Adrenal gland (tissue), 19 donors: ENCODE measurements at places on chromosomes 13 and 19. TPM values are rescaled to one million over a fixed set of nuclear protein-coding genes. Genes with fewer than 3 reads are reported as not detected.

KIR2DL4 gene
- total RNA-seq: not detected

RNF113B gene
- not detected for total RNA-seq

SIGLEC10 gene
- 11.3 TPM for total RNA-seq

CRLF1 gene
- total RNA-seq: 15.0 TPM

TSSK6 gene
- 2.2 TPM for total RNA-seq

CBY2 gene
- not detected for total RNA-seq

EPS8L1 gene
- total RNA-seq: 2.5 TPM

DNA sequence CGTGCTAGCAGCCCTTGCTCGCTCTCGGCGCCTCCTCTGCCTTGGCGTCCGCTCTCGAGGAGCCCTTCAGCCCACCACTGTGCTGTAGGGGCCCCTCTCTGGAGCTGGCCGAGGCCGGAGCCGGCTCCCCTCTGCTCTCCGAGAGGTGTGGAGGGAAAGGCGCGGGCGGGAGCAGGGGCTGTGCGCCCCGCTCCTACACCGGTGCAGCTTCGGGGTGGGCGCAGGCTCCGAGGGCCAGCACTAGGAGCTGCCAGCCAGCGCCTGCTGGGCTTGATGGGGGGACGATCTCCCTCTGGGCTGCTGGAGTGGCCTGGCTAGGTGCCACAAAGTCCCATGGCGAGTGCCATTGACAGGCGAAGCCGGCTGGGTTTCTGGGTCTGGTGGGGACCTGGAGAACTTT is 365.5 kb downstream of the SLITRK1 start:
- no peak for DNase-seq

- no peak for DNase-seq
Measured at GRCh38 chr13:23575632-23576031, 5.4 kb downstream of the TNFRSF19 start.

DNA sequence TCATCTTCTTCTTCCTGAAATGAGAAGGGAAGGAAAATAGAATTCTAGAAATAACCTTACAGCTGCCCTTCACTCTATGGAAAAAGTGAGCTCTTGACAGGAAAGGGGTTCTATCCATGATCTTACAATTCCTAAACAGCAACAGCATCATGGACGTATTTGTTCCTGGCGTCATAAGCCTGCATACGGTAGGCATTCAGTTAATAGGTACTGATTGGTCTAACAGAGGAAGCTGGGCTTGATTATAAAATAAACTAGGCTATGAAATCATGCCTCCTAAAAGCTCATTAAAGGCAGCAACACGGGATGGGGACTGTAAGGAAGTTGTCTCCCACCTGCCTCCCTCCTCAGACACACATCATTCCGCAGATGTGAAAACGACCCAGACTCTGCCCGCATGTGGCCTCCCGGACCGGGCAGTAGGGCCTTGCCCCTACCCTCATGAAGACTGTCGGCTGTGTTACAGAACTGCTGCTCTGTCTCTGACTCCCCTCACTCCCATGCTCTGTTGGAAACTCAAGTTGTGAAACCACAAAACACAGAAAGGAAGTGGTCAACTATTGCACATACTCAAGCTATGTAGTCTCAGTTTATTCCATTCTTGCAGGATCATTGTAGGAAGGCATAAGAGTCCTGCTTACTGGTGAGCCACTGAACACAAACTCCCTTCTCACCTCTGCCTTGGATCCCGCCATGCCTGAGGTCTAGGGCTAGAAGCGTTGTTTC is 129.8 kb downstream of the DLEU7 start:
- DNase-seq: no peak

- no peak for DNase-seq
Measured at GRCh38 chr13:72651144-72651543, 76.3 kb downstream of the MZT1 start.

- DNase-seq: no peak
Measured at GRCh38 chr13:98286799-98287198, 109.7 kb upstream of the RNF113B start.

- no peak for DNase-seq
Measured at GRCh38 chr19:44553478-44554171, 24.1 kb upstream of the CEACAM20 start.

- no peak for DNase-seq
Measured at GRCh38 chr13:20953245-20953931, 50.8 kb upstream of the XPO4 start.

DNA sequence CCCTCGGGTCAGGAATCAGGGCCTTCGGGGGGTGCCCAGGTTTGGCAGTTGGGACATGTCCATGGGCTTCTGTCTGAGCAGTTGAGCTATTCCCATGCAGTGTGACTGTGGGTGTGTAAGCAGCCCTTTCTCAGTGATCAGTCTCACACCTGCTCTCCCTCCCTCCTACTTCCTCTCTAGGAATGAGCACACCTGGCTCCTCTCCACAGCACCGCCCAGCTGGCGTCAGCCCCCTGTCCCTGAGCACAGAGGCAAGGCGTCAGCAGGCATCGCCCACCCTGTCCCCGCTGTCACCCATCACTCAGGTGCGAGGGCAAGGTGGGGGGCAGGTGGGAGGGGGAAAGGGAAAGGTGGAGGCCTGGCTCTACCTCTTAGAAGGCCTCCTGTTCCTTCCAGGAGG is 25.9 kb downstream of the COMP start:
- no peak for DNase-seq

DNA sequence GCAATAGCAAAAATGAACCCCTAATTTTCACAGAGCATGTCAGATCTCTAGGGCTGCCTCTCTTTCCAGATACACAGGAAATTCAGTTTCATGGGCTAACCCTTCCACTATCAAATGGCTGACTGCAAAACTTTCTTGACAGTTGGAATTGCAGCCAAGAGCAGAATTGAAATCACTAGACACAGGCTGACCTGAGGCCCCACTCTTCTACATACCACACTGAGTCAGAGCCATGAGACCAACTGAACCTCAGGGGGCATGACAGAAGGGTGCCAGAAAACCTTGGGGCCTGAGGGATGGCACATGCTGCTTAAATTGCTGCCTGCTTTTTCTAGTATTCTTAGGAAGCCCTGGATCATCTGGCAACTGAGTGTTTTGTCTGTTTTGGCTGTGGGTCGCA is 1.7 kb upstream of the DLEU7 start:
- DNase-seq: no peak

- DNase-seq: peak; percentile 81
Measured at GRCh38 chr19:21474671-21475181, 30.7 kb upstream of the ZNF429 start.

- no peak for DNase-seq
Measured at GRCh38 chr13:25584087-25584486, 212.3 kb downstream of the ATP8A2 start.

DNA sequence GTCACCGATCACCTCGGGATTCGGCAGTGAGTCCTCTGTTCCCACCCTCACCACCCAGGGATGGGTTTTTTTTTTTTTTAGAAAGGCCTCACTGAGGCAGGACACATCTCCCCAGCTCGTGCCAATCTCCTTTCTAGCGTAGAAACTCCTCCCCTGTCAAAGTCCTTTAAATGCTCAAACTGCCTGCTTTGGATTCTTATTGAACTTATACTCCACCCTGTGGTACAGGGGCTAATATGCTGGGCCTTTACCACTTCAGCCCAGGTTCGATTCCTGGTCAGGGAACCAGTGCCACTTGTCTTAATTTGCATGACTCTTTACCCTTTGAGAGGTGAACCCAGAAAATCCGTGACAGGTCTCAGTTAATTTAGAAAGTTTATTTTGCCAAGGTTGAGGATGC is 8.3 kb upstream of the ZNF14 start:
- no peak for DNase-seq

- no peak for DNase-seq
Measured at GRCh38 chr19:53881482-53882390, at the start of gene PRKCG. Gene PRKCG (plus strand): TSS chr19:53882197. CDS start chr19:53882495, 298 bp downstream.

- no peak for DNase-seq
Measured at GRCh38 chr13:28557725-28558520, 63.0 kb upstream of the FLT1 start.

DNA sequence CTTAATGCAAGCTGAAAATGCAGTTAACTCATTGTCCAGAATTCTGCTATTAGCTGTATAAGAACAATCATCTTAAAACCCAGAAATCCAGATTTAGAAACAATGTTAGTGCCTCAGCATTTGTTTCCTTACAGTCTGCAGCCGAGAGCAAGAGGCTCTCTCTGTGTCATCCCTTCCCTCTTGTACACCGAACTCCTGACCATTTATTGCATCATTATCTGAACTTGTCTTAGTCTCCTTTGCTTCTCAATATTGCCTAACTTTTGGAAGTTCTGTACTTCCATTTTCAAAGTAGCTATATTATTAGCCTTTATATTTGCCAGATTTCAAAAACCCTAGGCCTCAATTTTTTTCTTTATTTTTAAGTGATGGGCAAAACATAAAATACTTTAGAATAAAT is 27.1 kb downstream of the RNASEH2B start:
- peak; percentile 6 for DNase-seq

DNA sequence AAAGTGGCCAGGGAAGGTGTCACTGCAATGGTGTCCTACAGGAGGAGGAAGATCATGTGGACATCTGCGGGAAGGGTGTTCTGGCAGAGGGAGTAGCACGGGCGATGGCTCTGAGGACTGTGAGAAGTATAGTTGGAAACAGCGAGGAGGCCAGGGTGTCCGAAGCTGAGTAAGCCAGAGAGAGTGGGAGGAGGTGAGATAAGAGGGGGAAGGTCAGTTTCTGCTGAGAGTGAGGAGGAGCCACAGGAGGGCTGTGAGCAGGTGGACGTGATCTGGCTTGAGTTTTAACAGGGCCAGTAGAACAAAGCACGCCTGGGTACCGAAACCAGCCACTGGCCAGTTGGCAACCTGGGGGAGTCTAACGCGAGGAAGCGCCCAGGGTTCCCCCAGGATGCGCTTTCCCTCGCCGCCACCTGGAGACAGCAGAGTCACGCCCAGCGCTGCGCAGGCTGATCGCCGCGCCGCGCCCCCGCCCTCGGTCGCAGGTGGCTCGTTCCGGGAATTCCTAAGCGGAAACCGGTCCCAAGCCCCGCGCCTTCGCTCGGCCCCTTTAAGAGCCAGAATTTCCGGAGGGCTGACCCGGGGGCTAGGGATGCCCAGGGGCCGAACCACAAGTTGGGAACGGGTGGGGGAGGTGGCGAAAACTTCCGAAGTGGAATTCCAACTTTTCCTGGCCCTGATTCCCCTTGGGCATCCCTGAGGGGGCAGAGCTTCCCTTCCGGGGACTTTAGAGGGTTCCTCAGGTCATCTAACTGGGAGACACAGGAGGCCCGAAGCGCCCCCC is 1.1 kb upstream of the LSR start:
- DNase-seq: peak; percentile 84

- DNase-seq: no peak
Measured at GRCh38 chr13:66745307-66745706, 484.8 kb downstream of the PCDH9 start.

GRCh38 chr13:75554464-75554863 is 4.9 kb downstream of the UCHL3 start:
- DNase-seq: no peak

DNA sequence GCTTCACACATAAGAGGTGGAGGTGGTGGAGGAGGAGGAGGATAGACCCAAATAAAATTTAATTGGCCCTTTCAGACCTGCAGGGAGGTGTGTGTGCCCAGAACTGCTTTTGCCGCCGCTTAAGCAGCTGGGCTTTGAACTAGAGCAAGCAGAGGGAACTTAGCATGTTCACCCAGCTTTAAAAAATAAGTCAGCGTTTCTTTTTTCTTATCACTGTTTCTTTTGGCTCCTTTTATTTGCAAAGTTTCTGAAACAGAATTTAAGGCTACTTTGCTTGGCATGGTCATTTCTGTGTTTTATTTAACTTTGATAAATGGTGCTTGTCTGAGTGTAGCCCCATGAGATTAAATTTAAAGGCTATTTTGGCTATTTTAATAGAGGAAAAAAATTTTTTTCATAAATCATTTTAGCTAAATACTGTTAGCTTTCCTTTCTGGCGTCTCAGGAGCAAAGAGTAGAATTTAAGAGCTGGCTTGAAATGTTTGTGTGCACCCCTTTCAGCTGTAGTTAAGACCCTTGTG is 43.3 kb upstream of the RNF113B start:
- no peak for DNase-seq

DNA sequence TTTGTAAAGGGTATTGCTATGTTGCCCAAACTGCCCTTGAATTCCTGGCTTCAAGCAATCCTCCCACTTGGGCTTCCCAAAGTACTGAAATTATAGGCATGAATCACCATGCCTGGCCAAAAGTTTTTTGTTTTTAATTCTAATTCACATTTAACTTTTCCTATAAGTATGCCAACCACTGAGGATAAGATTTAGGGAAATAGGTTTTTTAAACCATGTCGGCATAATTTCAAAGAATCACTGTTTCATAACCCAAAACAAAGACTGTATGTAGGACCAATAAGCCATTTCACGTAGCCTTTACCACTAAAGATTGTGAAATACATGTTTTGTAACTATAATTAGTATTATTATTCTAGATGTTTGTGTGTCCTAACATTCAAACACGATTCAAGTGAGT is 8.2 kb downstream of the ZDHHC20 start:
- no peak for DNase-seq

- no peak for DNase-seq
Measured at GRCh38 chr13:103799028-103799427, 732.8 kb upstream of the SLC10A2 start.

DNA sequence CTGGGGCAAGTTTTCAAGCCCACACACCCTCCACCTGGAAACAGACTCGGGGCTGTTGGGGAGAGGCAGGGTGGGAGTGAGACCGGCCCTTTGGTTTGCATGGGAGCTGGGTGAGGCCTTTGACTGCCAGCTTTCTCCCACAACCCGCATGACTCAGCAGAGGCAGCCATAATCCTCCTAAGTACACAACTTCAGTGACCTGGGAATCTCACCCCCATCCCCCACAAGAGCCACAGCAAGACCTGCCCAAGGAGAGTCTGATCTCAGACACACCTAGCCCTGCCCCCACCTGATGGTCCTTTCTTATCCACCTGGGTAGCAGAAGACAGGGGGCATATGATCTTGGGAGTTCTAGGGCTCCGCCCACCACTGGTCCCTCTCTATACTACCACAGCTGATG is 1615.4 kb downstream of the EFNB2 start:
- DNase-seq: no peak

DNA sequence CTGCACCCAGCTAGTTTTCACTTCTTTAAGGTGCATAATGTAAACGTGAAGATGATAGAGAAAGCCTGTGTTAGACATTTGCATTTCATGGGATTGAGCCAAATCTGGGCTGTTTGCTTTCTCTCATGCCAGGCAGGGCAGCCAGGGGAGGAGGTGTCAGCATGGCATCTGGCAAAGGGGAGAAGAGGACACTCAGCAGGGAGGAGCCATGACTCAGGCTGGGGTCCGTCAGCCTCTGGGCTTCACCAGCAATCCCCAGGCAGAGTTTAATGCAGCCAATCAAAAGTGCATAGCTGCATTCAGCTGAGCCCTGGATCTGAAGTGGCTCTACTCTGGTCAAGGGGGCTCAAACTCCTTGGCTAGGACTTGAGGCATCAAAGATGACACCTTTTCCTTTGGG is 23.5 kb downstream of the EBPL start:
- peak; percentile 49 for DNase-seq

DNA sequence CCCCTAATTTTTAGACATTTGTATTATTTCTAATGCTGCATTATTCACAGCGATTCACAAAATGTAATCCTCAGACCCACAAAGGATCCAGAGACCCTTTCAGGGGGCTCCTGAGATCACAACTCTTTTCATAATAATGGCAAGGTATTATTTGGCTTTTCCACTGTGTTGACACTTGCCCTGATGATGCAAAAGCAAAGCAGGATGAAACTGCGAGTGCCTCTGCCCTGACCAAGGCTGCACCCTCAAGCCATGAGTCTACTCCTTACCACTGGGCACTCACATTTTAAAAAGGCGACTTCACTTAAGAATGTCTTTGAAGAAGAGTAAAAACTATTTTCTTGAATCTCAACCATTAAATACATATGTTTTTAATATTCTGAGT is 11.4 kb downstream of the ELF1 start:
- no peak for DNase-seq

GRCh38 chr13:24281188-24282008 is 28.0 kb upstream of the C1QTNF9 start:
- DNase-seq: peak; percentile 44

GRCh38 chr19:2987797-2988196 is 10.4 kb downstream of the TLE6 start:
- no peak for DNase-seq
